ENCODE measurements at places on chromosomes 1 and 21. TPM values are rescaled to one million over a fixed set of nuclear protein-coding genes. Genes with fewer than 3 reads are reported as not detected.
A peak's percentile ranks its signal among the peaks of the same experiment; 100 is the strongest.

Gene RNF186
- total RNA-seq: not detected

GRCh38 chr1:186605762-186606350 is 74.4 kb downstream of the PTGS2 start:
- DNase-seq: peak; percentile 60

GRCh38 chr1:15075817-15076216 is 77.7 kb upstream of the TMEM51 start:
- DNase-seq: no peak

GRCh38 chr1:176773038-176773437 is 310.1 kb downstream of the PAPPA2 start:
- no peak for DNase-seq

- no peak for DNase-seq
Measured at GRCh38 chr1:156559086-156559796, 13.1 kb downstream of the IQGAP3 start.

DNA sequence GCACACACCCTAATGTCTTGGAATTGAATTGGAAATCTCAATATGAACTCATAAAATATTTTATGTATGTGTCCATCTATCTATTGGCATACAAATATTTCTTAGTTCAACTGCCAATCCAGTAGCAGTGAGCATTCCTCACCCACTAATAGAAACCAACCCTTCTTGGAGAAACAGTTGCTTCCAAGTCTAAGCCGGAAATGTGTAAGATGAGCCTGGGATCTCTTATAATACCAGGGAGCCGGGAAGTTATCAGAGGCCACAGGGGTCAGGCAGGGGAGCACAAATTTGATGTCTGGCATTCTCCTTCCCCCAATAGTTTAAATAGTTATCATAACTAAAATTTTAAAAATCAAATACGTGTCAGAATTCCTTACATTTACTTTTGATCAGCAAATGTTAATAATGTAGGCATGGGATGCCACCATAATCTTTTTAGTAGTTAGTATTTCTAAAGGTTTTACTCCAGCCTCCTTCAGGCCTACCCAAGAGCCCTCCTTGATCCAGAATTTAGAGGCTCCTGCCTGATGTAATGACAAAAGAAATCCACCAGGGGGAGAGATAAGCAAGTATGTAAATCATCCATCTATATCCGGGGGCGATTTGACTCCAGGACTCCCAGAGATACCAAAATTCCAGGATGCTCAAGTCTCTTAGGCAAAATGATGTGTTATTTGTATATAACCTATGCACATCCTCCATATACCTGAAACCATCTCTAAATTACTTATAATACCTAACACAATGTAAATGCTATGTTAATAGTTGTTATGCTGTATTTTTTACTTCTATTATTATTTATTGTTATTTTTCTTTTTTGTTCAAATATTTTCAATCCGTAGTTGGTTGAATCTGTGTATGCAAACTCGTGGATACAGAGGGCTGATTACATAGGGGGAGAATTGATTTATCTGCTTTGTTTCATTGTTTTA is 218.7 kb upstream of the COA6 start:
- DNase-seq: peak; percentile 70

- DNase-seq: no peak
Measured at GRCh38 chr1:21152423-21153100, 24.1 kb downstream of the EIF4G3 start.

Gene NR0B2
- not detected for total RNA-seq

DNA sequence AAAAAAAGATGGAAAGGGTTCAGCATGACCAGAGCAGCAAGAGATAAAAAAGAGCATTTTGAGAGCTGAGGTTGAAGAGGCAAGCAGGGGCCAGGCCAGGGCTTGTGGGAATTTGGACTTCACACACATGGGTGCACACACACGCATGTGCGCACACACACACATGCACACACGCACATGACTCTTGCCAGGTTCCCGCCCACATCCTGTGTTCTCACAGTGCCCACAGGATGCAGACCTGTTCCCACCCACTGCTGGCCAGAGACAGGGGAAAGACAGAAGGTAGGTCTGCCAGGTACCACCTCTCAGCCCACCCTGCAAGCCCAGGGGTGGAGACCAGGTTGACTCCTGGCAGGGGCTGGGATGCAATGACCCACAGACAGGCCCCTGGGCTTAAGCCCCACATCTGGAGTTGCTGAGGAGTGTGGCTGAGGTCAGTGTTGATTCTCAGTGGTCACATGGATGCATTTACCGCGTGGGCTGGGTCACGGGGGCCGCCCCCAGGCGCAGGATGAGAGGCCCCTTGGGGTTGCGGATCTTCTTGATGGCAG is 4.4 kb downstream of the COL16A1 start:
- DNase-seq: no peak

DNA sequence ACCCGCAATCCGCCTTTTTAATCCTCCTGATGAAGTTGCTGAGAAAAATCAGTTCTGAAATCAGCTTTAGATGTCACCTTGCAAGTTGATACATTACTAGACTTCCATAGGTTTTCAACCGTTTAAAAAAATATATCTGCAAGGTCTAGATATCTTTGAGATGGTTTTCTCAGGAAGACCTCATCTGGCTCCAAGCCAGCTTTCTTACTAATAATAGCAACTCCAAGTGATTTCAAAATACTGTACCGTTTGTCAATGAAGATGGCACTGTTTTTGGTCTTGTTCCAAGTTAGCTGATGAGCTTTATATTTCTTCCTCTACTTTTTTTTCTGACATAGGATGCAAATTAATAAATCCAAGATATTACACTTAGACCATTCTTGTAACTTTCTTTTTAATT is 40.3 kb downstream of the LRRC8C start:
- no peak for DNase-seq

Gene KCNJ9
- total RNA-seq: not detected

GRCh38 chr1:54537611-54538010 is 10.4 kb upstream of the ACOT11 start:
- DNase-seq: no peak

Gene ELAVL4
- total RNA-seq: not detected

Gene DFFA
- total RNA-seq: 28.7 TPM

DNA sequence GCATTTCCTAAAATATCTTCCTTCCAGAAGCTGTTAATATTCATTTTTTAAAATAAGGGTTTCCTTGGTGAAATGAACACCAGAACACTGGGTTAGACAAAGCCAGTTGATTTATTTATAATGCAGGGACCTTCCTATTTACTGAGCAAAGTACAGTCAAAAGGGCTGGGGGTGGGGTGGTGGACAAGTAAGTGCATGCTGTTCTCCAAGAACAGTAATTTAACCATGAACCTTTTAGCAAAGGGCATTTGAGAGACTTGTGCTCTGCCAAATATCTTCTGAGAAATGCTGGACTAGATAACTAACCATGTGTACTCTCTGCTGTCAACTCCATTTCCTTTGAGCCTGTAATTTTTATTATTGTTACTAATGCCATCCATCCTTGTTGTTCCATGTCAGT is 100.2 kb downstream of the OMA1 start:
- no peak for DNase-seq

Gene CACNA1S
- total RNA-seq: not detected

- DNase-seq: peak; percentile 79
Measured at GRCh38 chr1:201756406-201756805, 72.6 kb upstream of the IPO9 start.

Gene REN
- 4.3 TPM for total RNA-seq

Gene SYT14
- 3.9 TPM for total RNA-seq

- DNase-seq: no peak
Measured at GRCh38 chr1:17027900-17028299, 16.2 kb upstream of the ATP13A2 start.

GRCh38 chr21:42121794-42122193 is 50.7 kb downstream of the UMODL1 start:
- no peak for DNase-seq

Gene NAXE
- total RNA-seq: 67.8 TPM

- DNase-seq: no peak
Measured at GRCh38 chr21:30758306-30758705, 3.1 kb upstream of the KRTAP21-1 start.

DNA sequence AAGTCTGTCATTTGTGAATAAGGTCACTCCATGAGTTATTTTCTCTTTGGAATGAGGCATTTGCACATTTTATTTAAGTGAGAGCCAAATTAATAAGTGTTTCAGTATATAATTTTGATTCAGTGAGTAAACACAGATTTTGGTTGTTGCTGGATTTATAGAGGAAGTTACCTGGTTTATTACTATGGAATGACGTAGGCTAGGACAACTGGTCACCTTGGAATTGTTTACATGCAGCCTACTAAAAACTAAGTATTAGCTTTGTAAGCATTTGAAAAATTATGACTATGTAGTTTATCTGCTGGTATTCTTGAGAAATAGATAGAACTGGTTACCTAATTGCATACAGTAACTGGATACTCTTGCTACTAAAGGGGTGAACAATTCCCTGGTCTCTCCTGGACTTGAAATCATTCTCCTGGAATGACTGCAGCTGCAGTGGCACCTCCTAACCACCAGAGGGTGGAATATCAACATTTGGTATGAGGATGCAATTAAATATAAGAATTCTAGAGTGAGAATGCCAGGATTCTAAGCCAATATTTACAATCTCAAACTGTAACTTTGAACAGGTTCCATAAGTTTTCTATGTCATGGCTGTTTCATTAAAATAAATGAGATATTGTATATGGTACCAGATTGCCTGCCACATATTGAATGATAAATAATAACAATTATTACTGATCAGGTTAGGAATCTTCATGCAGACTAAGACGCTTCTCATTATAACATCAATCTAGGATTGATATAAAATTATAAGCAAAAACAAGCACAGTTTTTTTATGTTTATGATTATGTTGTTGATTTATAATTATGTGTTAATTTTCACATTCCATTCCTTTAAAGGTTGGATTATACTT is 3.5 kb upstream of the KRTAP27-1 start:
- peak; percentile 3 for DNase-seq

Gene SPRR2E
- not detected for total RNA-seq

Gene PRR9
- total RNA-seq: not detected

Data from fibroblast of villous mesenchyme (primary cell).